ENCODE measurements at places on chromosomes 6 and 20.

- no peak for DNase-seq
Measured at GRCh38 chr6:134315974-134316441, 1.9 kb downstream of the SGK1 start.

- DNase-seq: no peak
Measured at GRCh38 chr6:116287689-116288282, 8.1 kb upstream of the TSPYL1 start.

GRCh38 chr6:159594750-159595117 is 98.3 kb downstream of the SOD2 start:
- no peak for DNase-seq

GRCh38 chr6:146785001-146785585 is 186.3 kb downstream of the ADGB start:
- DNase-seq: no peak

GRCh38 chr6:105680131-105680530 is 277.2 kb upstream of the PREP start:
- no peak for DNase-seq

DNA sequence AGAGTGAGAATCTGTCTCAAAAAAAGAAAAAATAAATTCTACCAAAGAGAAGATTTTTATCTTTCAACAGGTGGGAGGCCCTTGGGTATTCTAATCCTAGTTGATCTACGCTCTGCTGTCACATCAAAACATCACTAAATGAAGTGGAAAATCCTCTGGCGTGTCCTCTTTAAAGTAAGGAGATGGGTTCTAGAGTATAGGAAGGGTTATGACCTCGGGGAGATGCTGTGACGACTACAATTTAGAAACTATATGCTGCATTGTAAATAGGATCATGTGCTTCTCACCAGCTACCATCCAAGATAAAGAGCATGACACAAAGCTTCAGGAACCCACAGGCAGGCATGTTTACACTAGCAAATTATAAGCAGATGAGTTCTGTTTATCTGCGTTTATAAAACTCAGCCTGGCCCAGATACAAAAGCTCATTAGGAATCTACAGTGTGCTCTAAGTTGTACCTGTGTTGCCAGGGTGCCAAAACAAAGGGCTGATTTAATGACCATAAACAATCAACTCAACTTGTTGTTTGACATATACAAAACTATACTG is 197.1 kb upstream of the PLN start:
- DNase-seq: no peak

DNA sequence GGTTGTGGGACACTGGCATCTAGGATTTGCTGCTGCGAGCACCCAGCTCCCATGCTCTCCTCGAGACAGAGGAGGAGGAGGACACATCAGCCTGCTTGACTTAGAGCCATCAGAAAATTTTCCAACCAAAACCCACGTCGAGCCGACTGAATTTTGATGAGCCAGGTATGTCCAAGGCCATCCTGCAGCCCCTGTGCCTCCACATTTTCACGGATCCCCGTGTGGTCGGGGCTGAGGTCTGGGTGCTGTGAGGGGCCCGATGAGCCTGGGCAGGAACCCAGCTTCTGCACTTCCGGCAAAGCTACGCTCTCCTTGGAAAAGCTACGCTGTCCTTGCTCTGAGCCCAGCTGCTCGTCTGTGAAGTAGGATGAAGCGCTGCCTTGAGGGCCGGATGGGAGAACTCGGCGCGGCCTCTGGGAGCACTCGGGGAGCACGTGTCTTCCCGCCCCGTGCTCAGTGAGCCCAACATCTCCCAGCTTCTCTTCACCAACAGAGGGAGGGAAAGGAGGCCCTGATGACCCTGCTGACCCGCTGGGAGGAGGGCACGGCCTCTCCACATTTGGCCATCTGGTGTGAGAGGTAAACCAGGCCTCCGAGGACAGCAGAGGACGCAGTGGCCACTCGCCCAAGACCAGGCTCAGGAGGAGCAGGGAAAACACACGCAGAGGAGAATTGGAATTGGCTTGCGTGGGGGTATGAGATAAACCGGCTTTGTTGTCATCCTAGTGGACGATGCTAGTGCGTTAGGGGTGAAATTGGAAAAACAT is 33.9 kb downstream of the PSMG4 start:
- DNase-seq: no peak

GRCh38 chr20:51939259-51939585 is 136.9 kb upstream of the SALL4 start:
- DNase-seq: no peak

DNA sequence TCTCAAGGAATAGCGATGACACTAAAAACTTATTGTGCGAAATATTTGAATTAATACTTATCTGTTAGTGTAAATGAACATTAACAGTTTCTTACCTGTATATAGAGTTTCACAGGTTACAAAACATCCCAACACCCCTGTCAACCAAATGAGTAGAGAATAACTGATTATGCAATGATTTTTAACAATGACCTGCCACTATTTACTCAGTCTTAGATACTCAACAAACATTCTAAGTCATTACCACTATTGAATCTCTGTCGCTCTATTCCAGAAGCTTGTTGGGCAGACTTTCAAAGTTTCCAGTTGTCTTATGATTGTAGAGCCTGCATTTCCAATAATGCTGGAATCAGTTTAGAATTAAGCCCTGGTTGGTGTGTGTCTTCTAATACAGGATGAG is 85.5 kb downstream of the RNF182 start:
- no peak for DNase-seq
